ENCODE measurements at places on chromosomes 16 and 17.

- DNase-seq: no peak
Measured at GRCh38 chr17:46039592-46040186, 40.6 kb downstream of the STH start.

- no peak for DNase-seq
Measured at GRCh38 chr17:72560303-72561247, 439.8 kb downstream of the SOX9 start.

- no peak for DNase-seq
Measured at GRCh38 chr17:73773702-73774101, 129.5 kb upstream of the SDK2 start.

DNA sequence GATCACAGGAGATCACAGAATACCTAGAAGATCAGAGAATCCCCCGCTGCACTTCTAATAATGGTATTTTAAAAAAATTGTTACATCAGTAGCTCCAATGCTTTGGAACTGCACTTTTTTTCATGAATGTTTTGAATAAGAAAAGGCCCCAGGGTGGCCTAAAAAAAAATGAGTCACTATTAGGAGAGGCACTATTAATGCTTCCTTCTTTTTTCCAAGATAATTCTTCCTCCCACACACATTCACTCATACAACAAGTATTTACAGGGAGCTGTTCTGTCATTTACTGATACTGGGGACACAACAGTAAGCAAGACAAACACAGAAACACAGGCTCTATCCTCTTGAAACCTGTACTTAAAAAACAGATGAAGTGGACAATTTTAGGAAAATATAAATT, 675 bp upstream of the PDZD9 start:
- DNase-seq: no peak

DNA sequence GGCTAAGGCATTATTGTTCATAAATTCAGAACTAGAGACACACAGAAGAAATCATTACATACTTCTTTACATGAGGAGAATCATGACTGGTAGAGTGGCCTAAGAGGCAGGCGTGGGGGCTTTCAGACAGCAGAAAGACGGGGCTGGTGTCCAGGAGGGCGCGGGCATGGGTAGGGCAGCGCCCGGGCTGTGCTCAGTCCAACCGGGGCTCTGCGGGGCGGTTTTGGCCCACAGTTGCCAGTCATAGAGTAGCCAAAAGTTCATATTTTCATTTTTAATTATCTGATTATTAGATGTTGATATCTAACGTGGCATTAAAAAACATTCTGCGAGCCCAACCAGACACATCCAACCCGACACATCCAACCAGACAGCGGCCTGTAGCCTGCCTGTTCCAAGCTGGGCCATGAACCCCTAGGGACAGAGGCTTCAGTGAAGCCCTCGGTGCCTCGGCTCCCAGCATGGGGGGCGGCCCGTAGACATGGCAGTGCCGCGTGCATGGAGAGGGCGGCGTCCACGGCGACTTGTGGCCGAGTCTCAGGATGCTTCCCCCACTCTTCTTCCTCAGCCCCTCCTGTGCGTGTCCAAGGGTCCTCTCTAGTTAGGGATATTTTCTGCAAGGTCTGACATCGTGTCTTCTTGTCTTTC, 162.4 kb upstream of the CHMP6 start:
- no peak for DNase-seq

GRCh38 chr16:80708823-80709222, 95.6 kb downstream of the CDYL2 start:
- DNase-seq: no peak

DNA sequence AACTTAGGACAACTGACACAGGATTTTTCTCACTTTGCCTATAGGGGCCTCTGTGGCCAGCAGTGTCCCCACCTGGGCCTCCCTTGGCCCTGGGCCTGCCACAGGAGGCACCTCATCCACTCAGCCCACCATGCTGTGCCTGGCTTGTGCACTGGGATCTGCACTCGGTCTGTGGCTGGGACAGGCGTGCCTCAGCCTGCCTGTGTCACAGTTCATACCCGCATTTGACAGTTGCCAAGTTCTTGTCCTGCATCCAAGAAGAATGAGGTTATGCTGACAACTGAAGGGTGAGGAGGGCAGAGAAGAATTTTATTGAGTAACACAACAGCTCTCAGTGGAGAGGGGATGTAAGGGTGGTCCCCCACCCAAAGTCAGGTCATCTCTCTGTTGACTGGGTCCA, 36.0 kb downstream of the ZFP90 start:
- no peak for DNase-seq

DNA sequence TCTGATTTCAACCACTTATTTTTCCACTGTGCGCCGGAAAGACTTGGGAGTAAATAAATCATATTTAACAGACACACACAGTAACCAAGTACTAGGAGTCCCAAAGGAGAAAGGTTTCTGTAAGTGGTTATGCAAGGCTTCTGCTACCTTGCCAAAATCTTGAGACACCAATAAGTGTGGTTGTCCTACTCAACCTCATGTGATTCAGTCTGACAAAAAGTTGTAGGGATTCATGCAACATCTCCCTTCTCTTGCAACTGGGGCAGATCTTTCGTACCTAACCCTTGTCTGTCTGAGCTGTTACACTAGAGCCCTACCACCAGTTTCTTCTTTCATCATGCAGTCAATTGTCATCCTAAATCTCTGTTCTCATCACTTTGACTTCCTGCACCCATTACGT, 69.9 kb upstream of the NUDT7 start:
- DNase-seq: no peak

- DNase-seq: no peak
Measured at GRCh38 chr17:61225178-61225882, 174.3 kb upstream of the TBX2 start.

- DNase-seq: peak; percentile 88
Measured at GRCh38 chr16:75580-76501, 2.2 kb upstream of the MPG start.

DNA sequence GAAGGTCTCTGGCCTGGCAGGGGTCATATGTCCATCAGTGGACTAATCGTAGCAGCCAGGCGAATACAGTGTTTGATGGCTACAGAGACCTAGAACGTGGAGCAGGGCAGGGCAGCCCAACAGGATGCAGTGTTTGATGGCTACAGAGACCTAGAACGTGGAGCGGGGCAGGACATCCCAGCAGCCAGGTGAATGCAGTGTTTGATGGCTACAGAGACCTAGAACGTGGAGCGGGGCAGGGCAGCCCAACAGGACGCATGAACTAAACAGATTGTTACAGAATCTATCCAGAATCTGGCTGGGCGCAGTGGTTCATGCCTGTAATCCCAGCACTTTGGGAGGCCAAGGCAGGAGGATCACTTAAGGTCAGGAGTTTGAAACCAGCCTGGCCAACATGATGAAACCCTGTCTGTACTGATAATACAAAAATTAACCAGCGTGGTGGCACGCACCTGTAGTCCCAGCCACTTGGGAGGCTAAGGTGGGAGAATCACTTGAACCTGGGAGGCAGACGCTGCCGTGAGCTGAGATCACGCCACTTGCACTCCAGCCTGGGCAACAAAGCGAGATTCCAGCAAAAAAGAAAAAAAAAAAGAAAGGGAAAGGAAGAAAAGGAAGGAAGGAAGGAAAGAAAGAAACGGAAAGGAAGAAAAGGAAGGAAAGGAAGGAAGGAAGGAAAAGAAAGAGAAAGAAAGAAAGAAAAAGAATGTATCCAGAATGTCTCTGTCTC, 65.2 kb upstream of the RPH3AL start:
- no peak for DNase-seq

Data from GF-D8 (cell line).